ENCODE measurements at places on chromosomes 6 and 20.

- DNase-seq, result no peak
Measured at GRCh38 chr6:123118811-123119210, 122.8 kb downstream of the CLVS2 start.

- no peak for DNase-seq
Measured at GRCh38 chr20:2701671-2702081, 9.1 kb downstream of the EBF4 start.

- DNase-seq, result no peak
Measured at GRCh38 chr6:162313922-162314660, 413.5 kb downstream of the PRKN start.

DNA sequence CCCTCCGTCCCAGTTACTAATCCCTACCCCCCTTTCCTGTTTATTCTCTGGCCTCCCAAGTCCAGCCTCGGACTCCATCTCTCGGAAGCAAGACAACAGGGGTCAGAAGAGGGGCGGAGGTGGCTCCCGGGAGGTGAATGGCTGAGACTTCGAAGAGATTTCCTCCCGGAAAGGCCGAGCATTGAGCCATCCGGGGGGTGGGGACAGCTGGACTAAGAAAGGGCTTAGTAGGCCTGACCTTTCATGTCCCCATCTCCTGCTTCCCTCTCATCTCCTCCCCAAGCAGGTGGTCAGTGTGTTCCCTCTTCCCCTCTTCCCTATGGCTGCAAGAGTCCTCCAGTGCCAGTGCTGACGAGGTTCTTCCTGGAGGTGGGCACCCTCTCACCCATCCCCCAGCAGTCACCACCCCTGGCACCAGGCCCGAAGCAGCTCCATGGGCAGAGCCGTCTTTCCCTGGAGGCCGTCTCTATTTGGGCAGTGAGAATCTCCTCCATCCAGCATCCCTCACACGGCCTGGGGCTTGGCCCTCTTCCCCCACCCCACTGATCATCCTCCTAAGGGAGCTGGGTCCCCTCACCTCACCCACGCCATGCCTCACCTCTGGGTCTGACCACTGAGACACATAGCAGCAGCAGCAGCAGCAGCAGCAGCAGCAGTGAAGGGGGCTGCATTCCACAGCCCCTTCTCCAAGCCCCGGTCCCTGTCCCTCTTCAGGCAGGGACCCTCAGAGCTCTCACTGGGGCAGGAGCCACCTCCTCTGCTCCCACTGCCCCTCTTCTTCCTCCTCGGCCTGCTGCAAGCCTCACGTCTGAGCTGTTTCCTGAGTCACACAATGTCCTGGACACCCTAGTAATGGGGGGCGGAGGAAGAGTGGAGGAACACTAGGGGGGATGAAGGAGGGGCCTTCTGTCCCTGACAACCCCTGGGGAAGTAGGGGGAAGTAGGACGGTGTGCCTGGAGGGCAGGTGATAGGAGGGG lies at the start of gene NOTCH4:
NOTCH4 (minus strand) TSS at position 810 of the 978 bp plus-strand sequence; CDS start at position 671, 139 bp downstream.
- DNase-seq, result peak; percentile 66

GRCh38 chr6:33822575-33823395 lies 19.0 kb upstream of the MLN start:
- DNase-seq, result peak; percentile 33

- DNase-seq, result no peak
Measured at GRCh38 chr6:25351485-25351884, 72.3 kb downstream of the CARMIL1 start.

- no peak for DNase-seq
Measured at GRCh38 chr6:34338811-34339210, 53.7 kb downstream of the NUDT3 start.

DNA sequence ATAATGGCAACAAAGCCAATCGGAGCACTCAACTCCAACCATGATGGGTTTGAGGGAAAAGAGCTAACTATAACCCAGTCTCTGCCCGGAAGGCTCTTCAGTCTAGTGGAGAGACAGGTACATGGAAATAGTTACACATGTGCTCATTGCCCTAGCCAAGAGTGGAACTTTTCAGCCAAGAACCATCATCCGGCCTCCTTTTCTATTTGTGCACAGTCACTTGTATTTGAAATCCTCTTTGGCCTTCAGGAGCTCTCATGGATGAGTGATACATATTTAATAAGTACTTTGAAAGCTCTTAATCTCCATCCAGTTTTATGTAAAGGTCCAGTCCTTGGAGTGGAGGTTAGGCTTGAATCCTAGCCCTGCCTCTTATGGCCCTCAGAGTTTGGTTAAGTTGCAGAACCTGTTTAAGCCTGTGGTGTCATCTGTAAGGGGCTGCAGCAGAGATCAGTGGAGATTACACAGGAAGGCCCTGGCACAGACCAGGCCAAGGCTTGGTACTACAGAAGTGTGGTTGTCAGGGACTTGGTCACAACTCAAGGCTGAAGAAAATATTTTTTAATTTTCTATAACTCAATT lies 72.3 kb upstream of the SMLR1 start:
- DNase-seq, result no peak

GRCh38 chr6:16136621-16137450 lies 8.0 kb downstream of the MYLIP start:
- DNase-seq, result peak; percentile 27

GRCh38 chr6:15876406-15876805 lies 213.6 kb upstream of the DTNBP1 start:
- DNase-seq, result no peak

DNA sequence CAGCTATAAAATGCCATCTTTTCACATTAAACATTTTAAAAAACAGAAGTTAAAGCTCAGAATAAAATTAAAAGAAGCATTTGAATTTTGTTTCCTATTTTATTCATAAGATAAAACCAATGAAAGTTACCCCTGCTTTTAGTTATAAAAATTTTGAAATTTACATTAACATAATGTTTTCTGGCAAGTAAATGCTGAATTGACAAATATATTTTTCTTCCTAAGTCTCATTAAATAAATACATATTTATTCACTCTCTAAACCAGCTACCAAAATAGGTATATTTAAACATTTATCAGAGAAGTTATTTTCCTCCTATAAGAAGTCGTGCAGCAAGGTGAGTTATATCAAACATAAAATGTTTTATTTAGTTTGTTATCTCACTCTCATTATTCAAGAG lies 213.6 kb downstream of the TRDN start:
- no peak for DNase-seq

GRCh38 chr6:139693735-139694134 lies 319.3 kb upstream of the CITED2 start:
- DNase-seq, result no peak

- DNase-seq, result no peak
Measured at GRCh38 chr6:14638435-14638905, 520.9 kb downstream of the CD83 start.

GRCh38 chr6:166733900-166734299 lies 106.8 kb upstream of the RPS6KA2 start:
- DNase-seq, result no peak

GRCh38 chr20:57410398-57410920 lies 19.3 kb downstream of the RBM38 start:
- no peak for DNase-seq

- no peak for DNase-seq
Measured at GRCh38 chr6:137791281-137792159, 75.5 kb upstream of the TNFAIP3 start.

DNA sequence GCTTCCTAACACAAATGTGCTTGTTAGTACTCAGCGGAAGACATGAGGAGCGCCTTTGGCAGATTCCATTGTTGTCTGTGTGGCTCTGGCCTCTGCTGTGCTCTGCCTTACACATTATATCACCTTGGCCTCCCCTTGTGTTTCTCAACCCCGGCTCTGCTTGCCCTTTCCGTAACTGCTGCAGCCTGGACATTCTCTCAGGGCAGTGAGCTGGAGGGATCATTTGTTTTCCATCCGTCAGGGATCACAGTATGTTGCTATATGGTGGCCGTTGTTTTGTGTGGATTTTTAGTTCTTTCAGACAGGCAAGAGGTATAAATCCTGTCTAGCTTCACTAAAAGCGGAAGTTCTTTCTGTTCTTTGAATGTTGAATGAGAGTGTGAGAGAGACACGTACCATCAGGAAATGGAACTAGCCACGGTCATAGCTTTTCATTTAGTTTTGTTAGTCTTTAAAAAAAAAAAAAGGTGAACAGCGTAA lies 175.1 kb downstream of the JARID2 start:
- DNase-seq, result peak; percentile 60

GRCh38 chr6:79922018-79922417 lies 25.3 kb downstream of the ELOVL4 start:
- DNase-seq, result no peak

GRCh38 chr6:130070792-130071191 lies 52.4 kb downstream of the L3MBTL3 start:
- DNase-seq, result no peak

DNA sequence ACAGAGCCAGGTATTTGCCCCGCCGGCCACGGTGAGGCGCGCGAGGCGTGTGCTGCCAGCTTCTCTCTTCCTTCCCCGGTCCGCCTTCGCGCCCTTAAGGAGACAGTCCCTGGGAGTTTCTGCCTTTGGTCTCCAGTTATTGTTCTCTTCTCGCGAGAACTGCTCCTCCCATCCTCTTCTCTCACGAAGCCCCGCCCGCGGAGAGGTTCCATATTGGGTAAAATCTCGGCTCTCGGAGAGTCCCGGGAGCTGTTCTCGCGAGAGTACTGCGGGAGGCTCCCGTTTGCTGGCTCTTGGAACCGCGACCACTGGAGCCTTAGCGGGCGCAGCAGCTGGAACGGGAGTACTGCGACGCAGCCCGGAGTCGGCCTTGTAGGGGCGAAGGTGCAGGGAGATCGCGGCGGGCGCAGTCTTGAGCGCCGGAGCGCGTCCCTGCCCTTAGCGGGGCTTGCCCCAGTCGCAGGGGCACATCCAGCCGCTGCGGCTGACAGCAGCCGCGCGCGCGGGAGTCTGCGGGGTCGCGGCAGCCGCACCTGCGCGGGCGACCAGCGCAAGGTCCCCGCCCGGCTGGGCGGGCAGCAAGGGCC lies at the start of gene MAPK14:
MAPK14 (plus strand) TSS at position 308 of the 587 bp plus-strand sequence. CDS start 350 bp downstream, outside the sequence.
- DNase-seq, result peak; percentile 100

GRCh38 chr6:35011096-35012041 lies 122.3 kb downstream of the ANKS1A start:
- peak; percentile 61 for DNase-seq

DNA sequence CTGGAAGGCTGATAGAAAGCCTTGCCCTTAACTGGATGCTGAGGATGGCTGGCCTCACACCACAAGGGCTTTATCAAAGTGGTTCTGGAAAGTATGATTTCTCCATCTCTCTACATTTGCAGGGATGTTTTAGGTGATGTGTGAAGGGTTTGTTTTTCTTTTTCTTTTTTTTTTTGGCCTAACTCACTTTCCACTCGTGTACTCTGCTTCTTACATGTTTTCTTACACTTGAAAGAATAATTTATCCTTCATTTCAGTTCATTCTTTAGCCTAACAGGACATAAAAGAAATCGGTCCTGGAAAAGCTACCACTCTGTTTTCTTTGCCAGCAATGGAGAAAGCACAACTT lies 41.2 kb downstream of the ISM1 start:
- no peak for DNase-seq

- no peak for DNase-seq
Measured at GRCh38 chr6:163531122-163531521, 116.6 kb downstream of the QKI start.

- no peak for DNase-seq
Measured at GRCh38 chr6:24489881-24490280, 503 bp upstream of the GPLD1 start.

DNA sequence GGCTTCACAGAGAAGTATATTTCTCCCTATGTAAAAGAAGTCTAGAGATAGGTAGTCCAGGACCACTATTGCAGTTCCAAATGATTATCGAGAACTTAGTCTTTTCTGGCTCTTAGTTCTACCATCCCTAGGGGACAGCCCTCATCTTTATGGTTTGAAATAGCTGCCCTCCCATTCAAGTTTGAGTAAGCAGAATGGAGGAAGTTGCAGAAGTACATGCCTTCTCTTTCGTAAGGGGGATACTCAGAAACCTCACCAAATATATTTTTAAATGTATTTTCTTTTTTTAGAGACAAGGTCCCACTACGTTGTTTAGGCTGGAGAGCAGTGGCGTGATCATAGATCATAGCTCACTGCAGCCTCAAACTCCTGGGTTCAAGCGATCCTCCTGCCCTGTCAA lies 236.8 kb upstream of the RREB1 start:
- DNase-seq, result no peak

GRCh38 chr20:63908008-63908682 lies 13.2 kb downstream of the DNAJC5 start:
- no peak for DNase-seq

DNA sequence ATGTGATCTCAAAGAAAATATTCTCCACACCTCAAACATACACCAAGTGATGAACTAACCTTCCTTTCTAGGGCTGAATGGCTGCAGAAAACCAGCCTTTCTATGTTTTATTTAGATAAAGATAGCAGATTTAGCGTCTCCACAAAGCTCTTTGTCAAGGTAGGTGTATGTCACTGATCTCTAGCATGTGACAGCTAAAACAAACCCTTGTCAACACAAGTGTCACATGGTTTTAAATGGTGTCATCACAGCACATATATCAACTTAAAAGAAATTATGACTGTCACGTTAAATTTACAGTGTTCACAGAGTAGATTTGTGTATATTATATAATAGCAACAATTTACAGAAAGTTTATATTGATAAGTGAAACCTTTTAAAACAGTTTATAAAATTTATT lies 58.3 kb downstream of the TENT5A start:
- no peak for DNase-seq

DNA sequence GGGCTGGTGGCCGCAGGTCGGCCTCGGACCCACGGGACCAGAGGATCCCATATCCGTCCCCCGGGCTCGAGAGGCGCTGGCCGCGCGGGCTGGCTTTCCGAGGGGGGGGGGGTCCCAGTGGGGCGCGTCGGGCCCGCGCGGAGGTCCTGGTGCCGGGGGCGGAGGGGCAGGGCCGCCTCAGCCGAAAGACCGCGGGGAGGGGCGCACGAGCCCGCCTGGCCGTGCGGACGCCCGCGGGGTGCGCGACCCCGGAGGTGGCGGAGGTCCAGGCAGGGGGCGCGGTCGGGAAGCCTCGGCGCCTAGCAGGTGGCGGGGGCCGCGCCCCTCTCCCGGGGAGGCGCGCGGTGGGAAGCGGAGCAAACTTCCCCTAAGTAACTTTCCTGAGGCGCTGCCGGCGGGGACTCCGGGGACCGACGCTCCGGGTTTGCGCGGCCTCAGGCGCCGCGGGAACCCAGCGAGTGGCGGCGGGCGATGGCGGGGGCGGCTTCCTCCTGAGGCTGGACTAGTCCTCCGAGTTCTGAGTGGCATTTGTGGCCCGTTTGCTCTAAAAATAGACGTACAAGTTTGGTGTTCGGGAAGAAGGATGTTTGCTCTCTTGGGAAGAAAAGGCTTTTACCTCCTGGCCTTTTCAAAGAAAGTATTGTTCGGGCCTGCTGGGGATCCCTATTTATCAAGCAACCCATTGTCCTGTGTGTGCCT lies 26.5 kb upstream of the BTBD3 start:
- peak; percentile 74 for DNase-seq

DNA sequence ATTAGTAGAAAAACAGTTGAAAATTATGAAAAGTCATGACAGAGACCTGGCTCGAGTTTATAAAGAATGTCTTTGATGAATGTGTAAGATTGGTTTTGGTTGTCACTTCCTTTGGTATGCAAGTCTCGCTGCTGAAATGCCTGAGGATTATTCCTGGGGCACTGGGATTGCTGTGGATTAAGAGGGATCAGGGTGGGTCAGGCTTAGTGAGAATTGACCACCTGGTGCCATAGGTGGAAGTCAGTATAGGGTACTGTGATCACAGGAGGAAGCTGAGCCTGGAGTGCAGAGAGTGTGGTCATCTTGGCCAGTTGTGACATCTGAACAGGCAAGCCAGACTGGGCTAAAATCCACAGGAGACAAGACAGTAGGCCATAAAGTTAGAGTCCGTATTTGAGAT lies 34.9 kb downstream of the CEP43 start:
- DNase-seq, result no peak

GRCh38 chr20:34926581-34926980 lies 29.0 kb downstream of the GSS start:
- DNase-seq, result no peak
